ENCODE measurements at places on chromosomes 6 and 20.

- no peak for DNase-seq
Measured at GRCh38 chr20:6792789-6793188, 25.3 kb downstream of the BMP2 start.

- DNase-seq: no peak
Measured at GRCh38 chr6:90167514-90168379, 128.9 kb downstream of the BACH2 start.

GRCh38 chr6:150741633-150742200 is 123.8 kb upstream of the MTHFD1L start:
- no peak for DNase-seq

- no peak for DNase-seq
Measured at GRCh38 chr6:119514345-119514744, 164.8 kb upstream of the MAN1A1 start.

- DNase-seq: no peak
Measured at GRCh38 chr6:87848616-87849015, 146.6 kb upstream of the AKIRIN2 start.

DNA sequence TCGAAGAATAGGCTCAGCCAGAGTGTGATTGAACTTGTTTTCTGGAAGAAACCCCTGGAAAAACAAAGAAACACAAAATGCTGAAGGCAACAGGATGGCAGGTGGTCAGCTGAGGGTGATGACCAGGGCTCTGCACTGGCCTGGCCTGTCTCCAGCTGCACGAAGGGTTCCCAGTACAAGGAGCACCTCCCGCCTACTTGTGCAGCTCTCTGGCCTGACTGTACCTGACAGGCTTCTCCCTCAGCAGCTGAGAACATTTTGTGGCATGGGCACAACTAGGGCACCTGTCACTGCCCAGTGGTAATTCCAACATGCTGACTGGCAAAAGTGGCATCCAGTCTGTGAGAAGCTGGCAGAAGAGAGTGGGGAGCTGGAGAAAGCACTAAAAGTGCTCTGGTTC is 38.8 kb upstream of the EMILIN3 start:
- DNase-seq: no peak

DNA sequence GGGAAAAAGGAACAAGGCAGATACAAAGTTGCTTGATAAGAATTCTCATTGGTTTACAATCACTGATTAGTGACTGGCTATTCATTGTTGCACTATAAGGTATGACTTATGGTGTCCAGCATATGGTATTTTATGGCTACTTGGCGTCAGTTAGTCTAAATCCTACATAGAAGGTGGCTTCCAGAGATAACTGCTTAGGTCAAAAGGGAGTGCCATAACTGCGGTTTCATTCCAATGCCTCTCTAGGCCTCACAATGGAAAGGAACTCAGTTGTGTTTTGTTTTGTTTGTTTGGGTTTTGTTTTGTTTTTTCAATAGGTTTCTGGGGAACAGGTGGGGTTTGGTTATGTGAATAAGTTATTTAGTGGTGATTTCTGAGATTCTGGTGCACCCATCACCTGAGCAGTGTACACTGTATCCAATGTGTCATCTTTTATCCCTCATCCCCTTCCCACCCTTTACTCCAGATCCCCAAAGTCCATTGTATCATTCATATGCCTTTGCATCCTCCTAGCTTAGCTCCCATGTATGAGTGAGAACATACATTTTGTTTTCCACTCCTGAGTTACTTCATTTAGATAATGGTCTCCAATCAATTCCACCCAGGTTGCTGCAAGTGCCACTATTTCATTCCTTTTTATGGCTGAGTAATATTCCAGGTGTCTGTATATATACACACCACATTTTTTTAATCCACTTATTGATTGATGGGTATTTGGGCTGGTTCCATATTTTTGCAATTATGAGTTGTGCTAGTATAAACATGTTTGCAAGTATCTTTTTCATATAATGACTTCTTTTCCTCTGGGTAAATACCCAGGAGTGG is 7.0 kb downstream of the GOPC start:
- DNase-seq: no peak

GRCh38 chr6:21931641-21932335 is 338.2 kb downstream of the SOX4 start:
- no peak for DNase-seq

Data from stimulated activated CD4-positive, alpha-beta T cell treated with anti-CD3 and anti-CD28 coated beads, Interleukin-1b, Interleukin-23, amount 100 ng/mL, for 4 hours (primary cell).